ENCODE measurements at places on chromosomes 7 and 10.

GRCh38 chr7:133436014-133436428 is 183.1 kb downstream of the EXOC4 start:
- no peak for DNase-seq

GRCh38 chr7:26199301-26200037 is 1.1 kb downstream of the HNRNPA2B1 start:
- DNase-seq: no peak

- DNase-seq: no peak
Observed at GRCh38 chr7:66679633-66680244, 51.1 kb downstream of the KCTD7 start.

DNA sequence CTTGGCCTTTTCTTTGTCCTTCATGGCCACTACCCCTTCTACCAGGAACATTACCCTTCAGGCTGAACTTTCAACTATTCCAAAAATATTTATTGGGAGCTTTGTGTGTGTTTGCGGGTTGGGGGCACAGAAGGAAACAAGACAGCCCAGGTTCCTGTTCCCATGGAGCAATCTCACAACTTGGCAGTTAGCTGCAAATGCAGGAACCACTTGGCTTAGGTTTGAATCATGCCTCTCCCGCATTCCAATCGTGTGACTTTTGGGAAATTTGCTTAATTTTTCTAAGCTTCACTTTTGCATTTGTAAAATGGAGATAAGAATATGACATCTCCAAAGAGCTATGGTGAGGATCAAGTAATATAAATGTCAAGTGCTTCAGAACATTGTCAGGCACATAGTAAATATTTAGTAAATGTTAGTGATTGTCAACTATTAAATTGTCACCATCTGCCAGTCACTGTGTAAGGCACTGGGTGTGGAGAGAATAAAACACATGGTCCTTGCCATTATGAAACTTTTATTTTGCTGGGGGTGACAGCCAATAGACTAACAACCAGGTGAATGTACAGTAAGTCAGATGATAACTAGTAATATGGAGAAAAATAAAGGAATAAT is 277.1 kb downstream of the SNX13 start:
- no peak for DNase-seq

- no peak for DNase-seq
Observed at GRCh38 chr7:123198668-123199652, 809 bp downstream of the SLC13A1 start.

DNA sequence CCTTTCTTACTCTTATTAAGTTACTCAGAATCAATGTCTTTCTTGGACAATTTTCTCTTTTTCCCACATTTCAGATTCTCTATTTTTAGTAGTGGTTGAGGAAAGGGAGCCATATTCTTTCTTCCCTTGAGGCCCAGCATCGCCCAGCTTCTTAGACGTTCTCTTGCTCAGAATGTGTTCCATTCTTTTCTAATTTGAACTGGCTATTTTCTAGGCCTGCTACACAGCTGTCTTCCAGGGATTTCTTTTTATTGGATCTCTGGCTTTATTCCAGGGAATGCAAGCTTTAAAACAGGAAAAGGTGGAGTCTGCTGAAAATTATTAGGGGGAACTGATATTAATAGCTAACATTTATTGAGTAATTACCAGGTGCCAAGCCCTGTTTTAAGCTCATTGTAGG is 58.3 kb downstream of the WIPF3 start:
- DNase-seq: no peak

GRCh38 chr10:77313066-77313750 is 324.4 kb downstream of the KCNMA1 start:
- DNase-seq: no peak

- no peak for DNase-seq
Observed at GRCh38 chr10:32068569-32068968, 12.3 kb upstream of the KIF5B start.

DNA sequence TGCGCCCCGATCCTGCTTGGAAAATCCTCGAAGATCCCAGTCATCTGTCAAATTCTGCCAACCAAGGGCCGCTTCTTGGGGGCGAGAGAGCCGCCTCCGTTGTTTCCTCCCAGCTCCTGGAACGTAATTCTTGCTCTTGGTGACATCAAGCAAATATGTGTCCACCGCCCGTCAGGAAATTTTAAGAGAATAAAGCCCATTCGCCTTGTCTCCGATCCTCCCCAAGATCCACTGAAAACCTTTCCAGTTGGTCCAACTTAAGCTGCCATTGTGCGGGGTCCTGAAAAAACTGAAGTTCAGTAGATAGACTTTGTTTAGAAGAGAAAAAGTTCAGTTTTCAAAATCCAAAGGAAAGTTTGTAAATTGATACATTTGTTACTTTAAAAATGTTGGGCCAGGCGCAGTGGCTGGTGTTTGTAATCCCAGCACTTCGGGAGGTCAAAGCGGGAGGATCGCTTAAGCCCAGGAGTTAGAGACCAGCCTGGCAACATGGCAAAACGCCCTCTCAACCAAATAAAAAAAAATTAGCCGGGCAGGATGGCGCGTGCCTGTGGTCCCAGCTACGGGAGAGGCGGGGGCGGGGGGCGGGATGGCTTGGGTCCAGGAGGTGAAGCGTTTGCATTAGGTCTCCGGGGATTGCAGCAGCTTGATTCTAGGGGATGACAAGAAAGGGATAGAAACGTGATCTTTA is 1.0 kb upstream of the ZNF800 start:
- DNase-seq: no peak

DNA sequence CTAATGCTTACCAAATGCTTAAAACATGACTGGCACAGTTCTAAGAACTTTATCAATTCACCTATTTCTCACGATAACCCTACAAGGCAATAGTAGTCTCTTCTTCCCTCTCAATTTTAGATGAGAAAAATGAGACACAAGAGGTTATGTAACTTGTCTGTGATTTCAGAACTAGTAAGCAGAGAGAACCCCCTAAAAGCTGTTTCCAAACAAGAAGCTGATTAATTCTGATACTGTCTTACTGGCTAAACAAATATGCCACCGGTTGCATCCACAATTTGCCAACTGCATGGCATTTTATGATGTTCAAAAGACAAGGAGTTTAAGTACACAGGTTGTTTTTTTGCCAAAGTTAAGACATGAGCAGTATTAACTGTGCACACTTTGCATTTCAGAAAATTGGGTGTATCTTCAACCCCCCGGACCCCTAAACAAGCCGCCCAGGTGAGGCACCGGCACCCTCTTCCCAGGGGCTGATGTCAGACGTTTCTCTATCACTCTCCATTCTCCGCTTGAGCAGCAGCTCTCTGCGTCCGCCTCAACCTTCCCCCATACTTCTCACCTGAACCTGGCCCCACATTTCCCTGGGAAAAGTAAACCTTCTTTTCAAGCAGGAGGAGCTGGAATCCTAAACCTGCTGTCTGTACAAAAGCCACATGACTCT is 21.7 kb downstream of the RSU1 start:
- no peak for DNase-seq

DNA sequence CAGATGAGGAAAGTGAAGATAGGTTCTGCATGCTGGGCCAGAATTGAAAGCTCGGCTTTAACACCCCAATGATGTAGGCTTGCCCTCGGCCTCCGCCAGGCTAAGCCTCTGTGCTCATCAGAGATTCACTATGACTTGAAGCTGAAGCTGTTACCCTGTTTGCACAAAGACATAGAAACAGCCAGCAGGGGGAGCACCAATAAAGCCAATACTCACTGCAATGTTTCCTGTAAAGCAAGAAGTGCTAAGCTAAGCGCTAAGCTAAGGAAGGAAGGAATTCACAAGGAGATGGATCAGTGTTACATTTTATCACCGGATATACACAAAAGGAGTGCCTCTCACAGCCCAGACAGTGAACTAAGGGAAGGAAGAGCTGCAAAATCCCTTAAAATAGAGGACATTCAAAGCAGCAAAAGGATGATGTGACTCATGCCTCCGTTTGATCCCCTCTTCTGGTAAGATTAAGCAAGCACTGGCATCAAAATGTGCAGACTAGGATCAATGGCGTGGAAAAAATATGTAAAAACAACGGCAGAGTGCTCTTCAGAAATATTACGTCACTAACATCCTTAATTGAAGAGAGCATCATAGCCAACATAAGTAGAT is 153.8 kb downstream of the COBL start:
- DNase-seq: peak; percentile 88

DNA sequence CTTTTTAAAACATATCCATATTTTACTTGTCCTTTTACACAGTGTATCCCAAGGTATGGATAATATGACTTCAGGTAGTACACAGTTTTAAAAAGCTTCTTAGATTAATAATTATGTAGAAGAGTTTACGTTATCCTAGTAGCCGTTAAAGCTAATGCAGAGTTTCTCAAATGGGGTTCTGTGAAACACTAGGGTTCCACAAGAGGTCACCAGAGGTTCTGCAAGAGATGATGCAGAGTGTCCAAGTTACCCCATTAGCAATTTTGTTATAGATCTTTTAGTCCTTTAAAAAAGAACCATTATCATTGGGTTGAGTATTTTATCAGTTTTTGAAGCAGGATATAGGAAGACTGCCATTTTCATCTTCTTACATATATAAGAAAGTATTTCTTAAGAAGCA is 298.9 kb upstream of the HPS1 start:
- DNase-seq: no peak

- no peak for DNase-seq
Observed at GRCh38 chr10:34629084-34629483, 186.0 kb downstream of the PARD3 start.

- no peak for DNase-seq
Observed at GRCh38 chr7:92013611-92014010, 72.9 kb downstream of the AKAP9 start.

GRCh38 chr10:106910666-106911065 is 253.8 kb downstream of the SORCS1 start:
- DNase-seq: no peak

GRCh38 chr10:114022766-114023597 is 20.7 kb upstream of the ADRB1 start:
- no peak for DNase-seq

GRCh38 chr10:17851611-17852010 is 42.5 kb downstream of the MRC1 start:
- DNase-seq: no peak

DNA sequence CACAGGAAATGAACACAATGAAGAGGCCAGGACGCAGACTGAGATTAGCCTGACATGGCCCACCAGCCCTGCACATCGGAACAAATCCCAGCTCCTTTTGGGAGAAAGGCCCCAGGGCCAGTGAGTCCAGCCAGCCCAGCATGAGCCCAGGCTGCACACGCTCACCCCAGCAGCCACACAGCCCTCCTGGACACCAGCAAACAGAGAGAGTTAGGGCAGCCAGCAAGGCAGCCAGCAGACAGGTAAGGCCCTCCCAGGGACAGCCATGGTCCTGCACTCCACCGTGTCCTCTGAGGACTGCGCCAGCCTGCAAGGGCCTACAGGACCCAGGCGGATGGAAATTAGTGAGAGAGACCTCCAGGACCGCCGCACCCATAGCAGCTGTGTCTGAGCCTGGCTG is 8.1 kb upstream of the GRID1 start:
- DNase-seq: no peak

GRCh38 chr7:124369310-124369709 is 336.4 kb upstream of the TMEM229A start:
- DNase-seq: no peak

DNA sequence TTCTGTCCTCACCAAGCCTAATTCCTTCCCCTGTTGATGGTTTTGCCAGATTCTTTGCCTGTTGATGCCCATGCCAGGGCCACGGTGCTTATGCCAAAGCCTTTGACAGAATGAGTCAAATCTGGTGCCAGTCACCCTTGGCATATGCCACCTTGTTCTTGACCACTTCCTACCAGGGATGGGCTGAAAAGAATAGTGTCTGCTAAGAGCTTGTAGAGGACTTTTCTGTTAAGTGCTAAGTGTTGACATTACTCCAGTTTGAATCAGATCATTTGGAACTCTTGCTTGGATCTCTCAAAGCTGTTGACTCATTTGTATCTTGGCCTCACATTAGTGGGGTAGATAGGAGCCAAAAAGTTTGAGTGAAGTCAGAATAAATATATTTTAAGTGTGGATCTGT is 661.2 kb downstream of the AUTS2 start:
- DNase-seq: no peak

DNA sequence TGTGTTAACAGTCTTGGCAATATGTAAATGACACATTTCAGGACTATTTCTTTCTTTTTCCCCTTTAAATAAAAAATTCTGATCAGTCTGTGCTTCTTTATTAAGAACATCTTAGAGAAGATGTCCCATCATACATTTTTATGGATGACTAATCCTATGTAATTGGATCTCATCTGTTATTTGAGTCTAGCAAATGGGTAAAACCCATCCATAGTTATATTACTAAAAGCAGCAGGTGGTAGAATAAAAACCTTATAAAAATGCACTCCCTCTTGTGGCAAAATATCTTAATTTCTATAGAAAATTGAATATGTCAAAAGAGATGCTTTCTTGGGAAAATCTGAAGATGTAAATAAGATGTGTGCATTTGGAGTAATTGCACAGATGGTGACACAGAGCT is 35.3 kb downstream of the TRRAP start:
- no peak for DNase-seq

DNA sequence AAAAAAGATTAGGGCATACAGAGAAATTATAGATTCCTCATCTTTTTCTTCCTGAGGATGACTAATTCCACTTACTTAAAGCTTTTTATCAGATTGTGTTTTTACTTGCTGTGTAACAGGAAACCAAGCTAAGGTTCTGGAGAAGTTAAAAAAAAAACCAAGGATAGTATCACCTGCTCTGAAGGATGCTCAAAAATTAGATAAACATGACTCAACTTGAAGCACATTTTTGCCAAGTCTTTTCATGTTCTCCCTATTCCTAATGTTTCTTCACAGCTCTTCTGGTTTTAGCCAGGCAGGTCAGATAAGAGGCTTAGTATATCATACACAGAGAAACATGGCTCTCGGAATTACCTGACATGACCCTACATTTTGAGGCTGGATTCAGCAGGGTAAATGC is 90.3 kb downstream of the CPEB3 start:
- DNase-seq: no peak

DNA sequence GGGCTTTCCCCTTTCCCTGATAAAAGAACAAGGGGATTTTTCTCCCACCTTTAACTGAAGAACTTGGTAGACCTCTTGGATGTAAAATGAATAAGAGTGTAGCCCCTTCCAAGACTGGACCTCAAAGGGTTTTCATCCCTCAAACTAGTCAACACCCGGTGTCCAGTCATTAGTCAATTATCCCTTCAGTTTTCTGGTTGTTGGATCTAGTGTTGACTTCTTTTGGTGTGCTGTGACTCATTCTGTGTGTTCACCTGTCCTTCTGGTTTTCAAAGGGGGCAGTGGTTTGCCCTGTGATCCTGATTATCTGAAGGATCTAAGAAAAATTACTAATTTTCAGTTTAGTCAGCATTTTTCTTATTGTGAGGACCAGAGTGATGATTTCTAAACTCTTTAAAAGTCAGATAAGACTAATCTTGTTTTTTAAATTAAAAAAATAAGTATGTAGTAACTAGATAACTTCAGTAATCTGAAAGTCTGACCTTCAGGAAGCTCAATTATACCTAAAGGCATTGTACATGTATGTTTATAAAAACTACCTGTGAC is 583.5 kb downstream of the CNTNAP2 start:
- no peak for DNase-seq

GRCh38 chr7:131955679-131956078 is 399.3 kb upstream of the PODXL start:
- no peak for DNase-seq

GRCh38 chr10:69893271-69893900 is 91.7 kb downstream of the COL13A1 start:
- DNase-seq: no peak

- DNase-seq: no peak
Observed at GRCh38 chr7:55016061-55016745, 2.6 kb upstream of the EGFR start.

Data from Panc1 (cell line).